CD4-positive, alpha-beta T cell treated with Interferon gamma for 1 hour (primary cell): ENCODE measurements at places on chromosomes 13 and 19.

- DNase-seq: no peak
These were observed 22.6 kb downstream of the CYP2A6 start for GRCh38 chr19:40827386-40828247.

DNA sequence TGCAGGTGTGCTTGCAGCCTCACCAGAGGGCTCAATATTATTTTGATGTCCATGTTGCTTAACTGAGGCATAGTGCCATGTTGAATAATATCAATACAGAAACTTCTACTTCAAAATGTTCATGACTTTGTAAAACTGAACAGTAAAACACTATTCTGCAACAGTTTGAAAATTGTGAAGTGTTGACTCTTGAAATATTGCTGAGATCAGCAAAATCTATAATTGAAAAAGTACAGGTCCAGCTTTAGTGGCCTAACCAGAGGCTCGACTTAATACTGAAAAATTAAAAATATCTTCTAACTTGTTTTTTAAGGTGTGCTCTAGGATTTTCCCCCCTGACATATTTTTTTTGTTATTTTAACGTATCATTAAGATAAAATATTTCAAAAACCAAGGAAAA, 1460.7 kb downstream of the EFNB2 start:
- DNase-seq: no peak

DNA sequence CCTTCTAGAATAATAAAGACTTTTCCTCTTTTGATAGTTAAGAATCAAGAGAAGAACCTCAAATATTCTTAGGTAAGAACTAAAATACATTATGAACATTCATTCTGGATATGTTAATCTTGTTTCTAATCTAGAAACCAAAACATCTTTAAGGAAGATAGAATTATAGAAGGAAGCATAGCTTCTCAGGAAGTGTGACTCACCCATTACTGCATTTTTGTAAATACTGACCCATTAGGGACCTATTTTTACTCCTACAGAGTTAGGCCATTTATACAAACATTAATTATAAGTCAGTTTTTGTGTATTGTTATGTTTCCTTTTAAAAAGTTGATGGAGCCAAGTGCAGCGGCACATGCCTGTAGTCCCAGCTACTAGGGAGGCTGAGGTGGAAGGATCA, 147.1 kb downstream of the NUFIP1 start:
- DNase-seq: no peak

DNA sequence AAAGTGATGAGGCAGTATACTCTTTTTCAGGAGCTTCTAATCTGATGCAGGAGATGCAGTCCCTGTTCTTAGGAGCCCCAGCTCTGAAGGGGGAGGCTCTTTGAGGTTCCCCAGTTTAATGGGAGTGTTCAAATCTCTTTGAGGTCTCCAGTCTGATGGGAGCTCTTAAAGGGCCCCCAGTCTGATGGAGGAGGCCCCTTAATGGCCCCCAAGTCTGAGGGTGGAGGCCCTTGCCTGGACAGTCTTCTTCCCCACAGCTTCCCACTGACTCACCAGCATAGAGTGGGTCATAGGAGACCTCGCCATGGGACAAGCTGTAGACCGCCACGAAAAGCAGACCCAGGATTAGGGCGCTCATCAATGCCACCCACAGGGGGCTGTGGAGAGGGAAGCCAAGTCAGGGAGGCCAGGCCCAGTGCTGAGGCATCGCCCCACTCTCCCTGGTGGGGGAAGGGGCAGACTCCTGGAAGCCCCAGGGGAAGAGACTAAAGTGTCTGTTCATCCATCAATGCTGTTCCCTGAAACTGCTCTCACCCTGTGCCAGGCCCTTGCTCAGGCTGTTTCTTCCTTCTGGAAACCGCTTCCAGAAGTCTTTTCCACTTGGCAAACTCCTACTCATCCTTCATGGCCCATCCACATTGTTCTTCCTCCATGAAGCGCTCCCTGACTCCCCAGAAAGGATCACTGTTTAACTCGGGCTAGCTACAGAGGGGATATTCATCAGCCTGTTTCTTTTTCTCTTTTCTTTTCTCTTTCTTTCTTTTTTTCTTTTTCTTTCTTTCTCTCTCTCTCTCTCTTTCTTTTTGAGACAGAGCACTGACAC, 2.1 kb downstream of the TM6SF2 start:
- no peak for DNase-seq

- peak; percentile 25 for DNase-seq
These were observed 6.5 kb upstream of the OPA3 start for GRCh38 chr19:45591004-45591637.

GRCh38 chr13:30196025-30196424, 111.3 kb downstream of the KATNAL1 start:
- DNase-seq: no peak

- DNase-seq: no peak
These were observed 66.1 kb upstream of the ABCC4 start for GRCh38 chr13:95367309-95367843.

- peak; percentile 78 for DNase-seq
These were observed 13.7 kb upstream of the CREB3L3 start for GRCh38 chr19:4139614-4140236.

GRCh38 chr13:67377919-67378318, 147.8 kb upstream of the PCDH9 start:
- DNase-seq: no peak

DNA sequence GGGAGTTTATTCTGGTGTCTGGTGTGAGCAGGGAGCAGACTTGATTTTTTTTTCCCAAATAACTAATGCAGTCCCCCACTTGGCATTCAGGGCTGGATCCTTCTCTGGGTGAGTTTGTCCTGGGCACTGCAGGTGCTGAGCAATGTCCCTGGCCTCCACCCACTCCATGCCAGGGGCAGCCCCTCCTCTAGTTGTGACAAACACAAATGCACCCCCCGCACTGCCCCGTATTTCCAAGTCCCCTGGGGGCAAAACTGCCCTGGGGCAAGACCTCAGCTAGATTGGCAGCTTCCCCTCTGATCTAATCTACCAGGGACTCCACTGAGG, 6.4 kb downstream of the MOB3A start:
- DNase-seq: no peak

DNA sequence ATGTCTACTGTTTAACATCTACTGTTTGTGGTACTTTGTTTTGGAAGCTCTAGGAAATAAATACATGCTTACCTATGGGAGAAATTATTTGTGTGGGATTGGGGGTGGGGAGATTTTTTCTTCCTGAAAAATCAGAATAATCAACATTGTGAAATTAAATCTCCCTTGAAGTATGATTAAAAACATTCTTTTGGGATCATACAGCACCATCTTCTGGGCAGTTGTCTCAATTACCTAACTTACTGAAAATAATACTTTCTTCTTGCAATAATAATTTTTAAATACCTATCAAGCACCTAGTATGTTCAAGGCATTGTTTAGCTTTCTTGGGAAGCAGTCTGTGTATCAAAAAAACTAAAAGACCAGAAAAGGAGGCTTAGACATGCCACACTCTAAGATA, 576.5 kb upstream of the ARGLU1 start:
- no peak for DNase-seq

DNA sequence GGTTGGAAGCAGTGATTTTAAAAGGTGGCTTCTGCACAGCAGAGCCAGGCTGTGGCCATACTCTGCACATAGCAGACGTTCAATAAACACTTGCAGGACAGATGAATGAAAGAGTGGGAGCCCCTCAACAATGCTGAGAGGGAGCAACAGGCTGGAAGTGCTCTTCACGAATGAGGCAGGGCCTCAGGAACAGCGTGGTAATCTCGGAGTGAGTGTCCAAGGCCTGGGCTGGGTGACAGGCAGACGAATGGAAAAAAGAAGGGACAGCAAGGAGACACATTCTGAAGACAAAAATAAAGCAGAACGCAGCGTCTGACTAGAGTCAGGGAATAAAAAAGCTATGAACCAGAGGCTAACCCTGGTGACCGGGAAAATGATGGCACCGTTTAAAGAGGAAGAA, 11.1 kb downstream of the GJA3 start:
- no peak for DNase-seq

GRCh38 chr13:94683409-94683808, 28.9 kb downstream of the SOX21 start:
- no peak for DNase-seq

DNA sequence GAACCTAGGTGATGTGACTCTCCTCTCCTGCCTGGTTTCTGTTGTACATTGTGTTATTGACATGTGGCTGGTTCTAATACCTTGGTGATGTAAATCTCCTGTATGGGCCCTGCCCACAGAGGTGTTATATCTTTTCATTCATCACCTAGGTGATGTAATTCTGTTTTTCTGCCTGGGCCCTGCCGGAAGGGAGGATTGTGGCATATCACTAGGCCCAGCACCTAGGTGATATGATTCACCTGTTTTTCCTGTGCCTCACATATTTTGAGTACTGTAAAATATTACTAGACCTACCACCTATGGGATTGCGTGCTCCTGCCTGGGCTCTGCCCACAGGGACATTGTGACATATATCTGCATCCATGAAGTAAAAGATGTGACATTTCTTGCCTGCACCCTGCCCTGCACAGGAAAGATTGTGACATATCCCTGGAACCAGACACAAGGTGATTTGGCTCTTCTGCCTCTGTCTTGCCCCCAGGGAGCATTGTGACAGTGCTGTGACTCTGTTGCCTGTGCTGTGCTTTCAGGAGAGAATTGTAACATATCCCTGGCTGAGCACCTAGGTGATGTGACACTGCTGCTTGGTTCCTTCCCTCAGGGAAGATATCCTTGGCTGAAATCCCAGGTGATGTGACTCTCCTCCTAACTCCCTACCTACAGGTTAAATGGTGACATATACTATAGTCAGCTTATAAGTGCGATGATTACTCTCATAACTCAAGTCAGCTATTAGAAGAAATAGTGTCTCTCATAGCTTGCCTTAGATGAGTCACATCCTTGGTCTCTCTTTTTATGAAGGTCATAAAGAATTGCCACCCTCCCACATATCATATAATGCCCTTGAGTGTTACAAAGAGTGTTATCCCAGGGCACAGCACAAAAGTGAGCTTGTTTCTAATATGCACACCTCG, 13.3 kb upstream of the ZNF681 start:
- no peak for DNase-seq

DNA sequence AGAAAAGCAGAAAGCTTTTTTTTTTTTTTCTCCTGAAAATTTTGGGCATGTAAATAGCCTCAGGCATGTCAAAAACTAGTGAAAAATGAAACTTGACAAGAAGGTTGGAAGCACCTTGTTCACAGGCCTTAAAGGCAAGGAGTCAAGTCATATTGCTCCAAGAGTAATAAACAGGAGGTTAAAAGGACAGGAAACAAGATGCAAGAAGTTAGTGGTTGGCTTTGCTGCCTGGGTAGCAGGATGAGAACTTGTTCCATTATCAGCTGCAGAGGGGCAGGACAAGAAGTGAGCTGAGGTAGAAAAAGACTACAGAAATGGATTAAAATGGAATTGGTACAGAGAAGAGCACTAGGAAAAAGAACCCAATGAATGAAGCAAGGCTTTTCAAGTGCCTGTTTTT, 242.6 kb downstream of the DCT start:
- no peak for DNase-seq

GRCh38 chr13:29737061-29737460, 113.4 kb downstream of the UBL3 start:
- no peak for DNase-seq

DNA sequence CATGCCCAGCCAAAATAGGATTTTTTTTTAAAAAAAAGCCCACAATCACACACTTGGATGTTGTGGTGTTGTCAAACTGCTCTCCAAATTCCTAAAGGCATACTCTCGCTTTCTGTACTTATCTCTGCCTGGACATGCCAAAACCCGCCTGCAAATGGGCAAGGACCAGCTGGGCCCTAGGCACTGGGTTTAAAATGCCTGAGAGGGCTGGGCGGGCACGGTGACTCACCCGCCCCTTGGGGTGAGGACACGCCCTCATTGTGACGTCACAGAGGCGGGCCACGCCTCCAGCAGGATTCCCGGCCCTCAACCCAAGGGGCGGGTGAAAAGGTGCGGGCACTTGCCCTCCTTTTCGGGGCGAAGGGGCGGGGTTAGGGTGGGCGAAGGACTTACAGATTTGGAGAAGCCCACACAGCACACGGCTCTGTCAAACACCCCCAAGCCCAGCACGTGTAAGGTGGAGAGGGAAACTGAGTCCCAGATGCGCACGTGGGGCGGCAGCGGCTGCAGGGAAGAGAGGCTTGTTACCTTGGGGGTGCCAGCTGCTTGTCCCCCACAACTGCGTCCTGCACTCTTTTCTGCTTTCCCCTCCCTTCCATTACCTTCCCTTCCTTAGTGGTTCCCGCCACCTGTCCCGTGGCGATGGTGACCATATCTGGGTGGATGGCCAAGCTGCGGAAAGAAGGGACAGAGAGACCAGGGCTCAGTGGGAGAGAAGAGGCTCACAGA, 6.6 kb downstream of the EML2 start:
- DNase-seq: peak; percentile 17

DNA sequence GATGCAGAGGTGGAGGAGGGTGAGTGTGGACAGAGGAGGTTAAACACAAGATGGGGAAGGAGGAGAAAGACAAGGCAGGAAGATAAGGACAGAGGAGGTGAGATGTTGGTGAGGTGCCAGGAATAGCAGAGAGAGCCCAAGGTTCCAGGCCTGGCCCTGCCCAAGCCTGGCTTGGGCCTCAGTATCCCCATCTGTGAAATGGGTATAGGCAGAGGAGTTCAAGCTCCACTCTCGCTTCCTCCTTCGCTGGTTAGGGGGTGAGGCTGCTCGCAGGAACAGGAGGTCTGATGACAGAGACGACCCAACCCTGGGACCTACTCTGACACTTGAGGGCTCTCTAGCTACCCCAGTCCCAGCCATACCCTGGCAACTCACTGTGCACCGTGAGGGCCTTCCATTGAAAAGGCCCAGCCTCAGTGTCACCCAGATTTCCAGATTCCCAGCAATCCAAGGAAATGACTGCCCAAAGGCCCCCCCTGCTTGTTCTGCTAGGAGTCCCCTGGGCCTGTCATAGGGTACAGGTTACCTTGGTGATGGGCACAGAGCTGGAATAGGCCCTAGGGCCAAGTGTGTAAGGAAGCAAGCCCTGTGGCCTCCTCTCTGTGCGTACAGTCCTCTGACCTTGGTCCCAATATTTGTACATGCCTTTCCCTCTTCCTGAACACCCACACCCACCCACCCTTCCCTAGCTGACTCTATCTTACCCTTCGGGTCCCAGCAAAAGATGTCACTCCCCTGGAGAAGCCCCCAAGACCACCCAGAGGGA, 8.6 kb upstream of the ANGPTL8 start:
- DNase-seq: no peak

- DNase-seq: no peak
These were observed 273.4 kb downstream of the GPC6 start for GRCh38 chr13:93499991-93500390.

DNA sequence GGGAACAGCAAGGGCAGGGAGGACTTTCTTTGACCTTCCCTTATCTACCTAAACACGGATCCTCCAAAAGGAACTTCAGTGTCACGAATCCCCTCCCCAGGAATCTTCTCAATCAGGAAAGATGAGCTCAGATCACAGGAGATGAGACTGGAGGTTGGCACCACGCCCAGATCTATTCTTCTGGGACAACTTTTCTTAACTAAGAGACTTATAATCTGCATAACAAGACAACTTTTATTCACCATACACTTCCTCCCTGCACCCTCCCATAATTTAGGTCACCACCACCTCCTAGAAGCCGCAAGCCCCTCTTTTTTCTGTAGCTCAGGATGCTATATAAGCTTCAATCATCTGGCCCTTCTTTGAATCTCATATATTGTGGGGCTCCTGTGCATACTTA, 19.2 kb upstream of the AKT2 start:
- no peak for DNase-seq

- no peak for DNase-seq
These were observed 84.2 kb downstream of the PCDH9 start for GRCh38 chr13:67145950-67146349.

- peak; percentile 53 for DNase-seq
These were observed at the start of gene TMEM221 for GRCh38 chr19:17448131-17448967. TMEM221 (minus strand) TSS chr19:17448668; CDS start chr19:17448462, 206 bp downstream.
